ENCODE measurements at places on chromosomes 4 and X.

DNA sequence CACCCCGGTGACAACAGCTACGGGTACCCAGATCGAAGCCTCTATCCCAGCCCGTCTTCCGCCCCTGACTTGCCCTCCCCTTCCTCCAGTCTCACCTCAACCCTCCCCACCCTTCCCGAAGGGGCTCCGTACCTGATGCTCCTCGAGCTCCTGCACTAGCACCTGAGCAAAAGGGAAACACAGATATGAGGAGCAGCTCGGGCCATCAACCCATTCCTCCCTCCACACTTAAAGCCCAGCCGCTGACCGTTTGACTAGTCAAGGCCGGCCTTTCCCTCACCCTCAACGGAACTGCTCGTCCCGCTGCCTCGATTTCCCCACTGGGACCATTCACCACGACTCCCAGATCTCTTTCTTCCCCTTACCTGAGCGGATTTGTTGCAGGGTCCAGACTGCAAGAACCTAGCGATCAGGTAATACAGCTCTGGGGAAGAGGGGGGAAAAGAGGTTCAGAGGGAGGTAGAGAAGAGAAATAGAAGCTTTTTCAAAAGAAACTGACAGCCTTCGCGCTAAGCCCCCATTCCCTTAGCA lies 731 bp downstream of the BRWD3 start:
- DNase-seq = no peak

DNA sequence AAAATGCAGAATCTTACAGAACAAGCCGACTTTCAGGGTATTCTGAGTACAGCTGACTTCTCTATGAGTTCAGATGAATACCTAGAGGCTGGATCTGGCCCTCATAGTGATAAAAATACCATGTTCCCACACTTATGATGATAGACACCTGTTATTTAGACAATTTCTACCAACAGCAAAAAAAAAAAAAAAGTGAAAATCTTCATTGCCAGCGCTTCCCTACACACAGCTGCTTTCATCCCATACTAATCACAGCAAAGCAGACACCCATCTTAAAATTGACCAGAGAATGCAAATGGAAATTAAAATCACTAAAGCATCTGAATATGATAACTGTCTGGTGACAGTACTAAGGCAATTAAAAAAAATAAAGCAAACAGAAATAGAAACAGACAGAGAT lies 132.1 kb upstream of the ADGRL3 start:
- DNase-seq = no peak

GRCh38 chr4:121642292-121642691 lies 54.5 kb downstream of the ANXA5 start:
- no peak for DNase-seq

DNA sequence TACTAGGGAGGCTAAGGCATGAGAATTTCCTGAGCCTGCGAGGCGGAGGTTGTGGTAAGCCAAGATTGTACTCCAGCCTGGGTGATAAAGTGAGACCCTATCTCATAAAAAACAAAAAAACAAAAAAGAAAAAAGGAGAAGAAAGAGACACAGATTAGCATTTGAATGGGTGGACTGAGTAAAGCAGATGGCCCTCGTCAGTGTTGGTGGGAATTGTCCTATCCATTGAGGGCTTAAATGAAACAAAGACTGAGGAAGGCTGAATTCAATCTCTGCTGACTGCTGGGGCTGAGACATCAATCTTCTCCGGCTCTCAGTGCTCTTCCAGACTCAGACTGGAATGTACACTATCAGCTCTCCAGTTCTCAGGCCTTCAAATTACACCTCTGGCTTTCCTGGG lies 136.8 kb downstream of the SLC7A11 start:
- no peak for DNase-seq

GRCh38 chrX:109872021-109872732 lies 130.7 kb upstream of the TMEM164 start:
- DNase-seq = no peak

GRCh38 chr4:154927126-154927680 lies 146.1 kb downstream of the RBM46 start:
- DNase-seq = no peak
